ENCODE measurements at places on chromosomes 1 and 21.

DNA sequence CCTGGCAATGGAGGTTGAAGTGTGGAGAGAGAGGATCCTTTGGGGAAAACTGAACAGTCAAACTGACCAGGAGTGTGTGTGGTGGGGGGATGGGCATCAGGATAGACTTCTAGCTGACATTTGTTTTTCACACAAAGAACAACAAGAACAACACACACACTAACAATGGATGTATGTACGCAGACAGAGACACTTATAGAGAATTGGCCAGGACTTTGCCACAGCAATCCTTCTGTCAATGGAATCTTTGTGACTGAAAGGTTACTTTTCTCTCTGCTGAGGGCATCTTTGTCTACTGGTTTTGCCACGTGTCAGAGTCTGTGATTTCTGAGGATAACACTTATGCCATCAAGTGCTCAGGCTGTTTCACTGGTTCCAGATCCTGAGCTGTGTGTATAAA, 12.4 kb upstream of the FCGR2A start:
- DNase-seq: no peak

DNA sequence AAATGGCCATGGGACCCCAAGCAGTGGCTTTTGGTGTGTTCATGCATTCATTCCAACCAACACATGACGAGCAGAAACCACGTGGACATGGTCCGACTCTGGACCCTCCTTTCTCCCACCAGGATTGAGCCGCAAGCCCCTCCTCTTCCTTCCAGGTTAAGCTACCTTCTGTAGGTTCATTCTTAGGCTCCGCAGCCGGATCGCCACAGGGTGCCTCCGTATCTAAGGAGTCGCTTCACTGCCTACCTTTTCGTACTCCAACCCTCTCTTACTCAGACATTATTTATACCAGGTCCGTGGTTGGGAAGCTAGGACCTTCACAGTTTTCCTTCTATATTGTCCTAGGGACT, 63.6 kb downstream of the RHBG start:
- no peak for DNase-seq

DNA sequence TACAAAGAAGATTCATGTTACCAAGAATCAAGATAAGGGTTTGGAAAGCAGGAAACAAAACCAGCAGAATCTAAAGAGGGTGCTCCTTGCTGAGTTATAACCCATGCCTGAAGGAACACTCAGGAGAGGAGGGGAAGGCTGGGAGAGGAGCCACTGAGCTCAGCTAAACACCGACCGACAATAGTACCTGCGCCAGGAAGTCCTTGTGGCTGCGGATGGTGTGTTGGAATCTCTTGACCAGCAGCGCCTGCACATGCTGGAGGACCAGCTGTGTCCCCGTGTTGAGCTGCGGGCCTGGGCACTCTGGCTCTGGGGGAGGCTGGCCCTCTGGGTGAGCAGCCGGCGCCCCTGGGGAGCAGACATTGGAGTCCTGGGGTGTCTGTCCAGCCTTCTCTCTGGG, 89.4 kb downstream of the ABCA4 start:
- DNase-seq: no peak

GRCh38 chr1:10745886-10746455, 50.5 kb downstream of the CASZ1 start:
- DNase-seq: no peak

DNA sequence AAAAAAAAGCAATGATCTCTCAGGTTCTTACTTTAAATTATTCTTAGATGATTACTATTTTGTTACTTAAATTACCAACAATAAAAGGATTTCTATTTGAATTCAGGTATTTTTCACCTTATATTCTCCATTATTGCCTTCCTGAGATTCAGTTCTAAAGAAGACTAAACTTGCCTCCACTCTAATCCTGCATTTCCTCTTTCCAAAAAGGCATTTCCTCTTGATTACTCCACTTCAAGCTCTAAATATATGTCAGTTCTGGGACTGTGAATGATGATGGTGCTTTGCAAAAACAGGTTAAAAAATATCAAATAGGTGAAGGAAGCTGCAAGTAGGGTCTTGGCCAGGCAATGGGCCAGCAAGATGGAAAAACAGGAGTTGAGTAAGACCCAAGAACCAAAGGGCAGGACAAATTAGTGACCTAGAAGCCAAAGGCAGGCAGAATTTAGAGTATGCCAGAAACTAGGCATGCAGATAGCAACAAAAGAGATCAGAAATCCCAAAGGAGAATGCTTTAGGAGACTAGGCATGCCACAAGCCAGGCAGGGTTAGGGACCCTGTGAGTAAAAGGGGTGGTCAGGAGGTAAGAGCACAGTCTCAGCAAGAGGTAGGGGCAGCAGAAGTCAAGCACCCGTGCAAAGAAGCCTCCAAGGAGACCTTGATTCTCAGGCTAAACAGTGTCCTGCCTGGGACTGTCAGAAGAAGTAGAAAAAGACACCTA, 11.3 kb upstream of the DIPK1A start:
- no peak for DNase-seq

GRCh38 chr1:44632598-44632997, 41.7 kb downstream of the TMEM53 start:
- no peak for DNase-seq

DNA sequence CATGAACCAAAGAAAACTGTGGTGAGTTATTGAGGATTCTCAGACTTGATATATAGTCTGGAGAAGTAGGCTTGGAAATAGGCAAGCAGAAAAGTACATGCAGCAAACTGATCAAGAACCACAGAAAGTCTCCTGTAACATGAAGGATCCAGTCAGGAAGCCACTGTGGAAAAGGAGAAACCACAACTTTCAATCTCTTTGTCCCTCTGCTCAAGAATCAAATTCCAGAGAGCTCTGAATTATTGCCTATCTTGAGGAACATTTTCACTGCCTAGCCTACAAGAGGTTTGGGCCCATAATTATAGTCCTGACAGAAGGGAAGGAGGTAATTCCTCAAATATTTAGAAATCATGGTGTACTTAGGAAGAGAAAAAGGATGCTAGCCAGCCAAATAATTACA, 43.0 kb upstream of the ADAMTS1 start:
- DNase-seq: no peak
